ENCODE measurements at places on chromosomes 2 and 18.

GRCh38 chr2:143584936-143585335 is 455.7 kb downstream of the ARHGAP15 start:
- no peak for DNase-seq

DNA sequence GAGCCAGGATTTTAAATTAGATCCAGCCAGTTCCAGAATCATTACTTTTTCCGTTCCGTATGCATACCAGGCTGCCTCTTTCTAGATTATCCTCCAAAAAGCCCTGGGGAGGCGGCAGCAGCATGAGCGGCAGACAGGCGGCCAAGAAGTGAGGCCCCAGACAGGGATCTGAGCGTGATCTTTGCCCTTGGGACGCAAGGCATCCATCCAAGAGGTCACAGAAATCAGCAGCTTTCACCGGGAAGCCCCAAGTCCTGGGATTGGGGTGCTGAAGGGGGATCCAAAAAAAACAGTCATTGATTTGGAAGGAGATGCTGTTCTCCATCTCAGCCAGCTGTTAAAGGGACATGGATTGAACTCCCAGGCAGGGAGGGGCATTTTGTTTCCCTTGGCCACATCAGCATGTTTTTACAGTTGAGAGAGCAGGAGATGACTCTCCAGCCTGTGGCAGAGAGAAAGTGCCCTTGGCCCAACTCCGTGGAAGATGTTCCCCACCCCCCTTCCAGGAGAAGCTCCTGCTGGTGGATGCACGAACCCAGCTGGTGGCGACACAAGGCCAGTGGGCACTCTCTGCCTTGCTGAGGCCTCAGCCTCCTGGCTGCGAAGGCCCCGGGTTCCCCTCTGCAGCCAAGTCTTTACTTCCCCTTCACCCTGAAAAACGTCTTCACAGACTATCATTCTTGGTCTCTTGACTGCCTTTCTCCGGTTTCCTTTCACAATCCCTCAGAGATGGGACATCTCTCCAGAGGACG is 265.6 kb downstream of the ANAPC1 start:
- DNase-seq: no peak

- no peak for DNase-seq
Observed at GRCh38 chr2:211349031-211349430, 792.6 kb downstream of the CPS1 start.

DNA sequence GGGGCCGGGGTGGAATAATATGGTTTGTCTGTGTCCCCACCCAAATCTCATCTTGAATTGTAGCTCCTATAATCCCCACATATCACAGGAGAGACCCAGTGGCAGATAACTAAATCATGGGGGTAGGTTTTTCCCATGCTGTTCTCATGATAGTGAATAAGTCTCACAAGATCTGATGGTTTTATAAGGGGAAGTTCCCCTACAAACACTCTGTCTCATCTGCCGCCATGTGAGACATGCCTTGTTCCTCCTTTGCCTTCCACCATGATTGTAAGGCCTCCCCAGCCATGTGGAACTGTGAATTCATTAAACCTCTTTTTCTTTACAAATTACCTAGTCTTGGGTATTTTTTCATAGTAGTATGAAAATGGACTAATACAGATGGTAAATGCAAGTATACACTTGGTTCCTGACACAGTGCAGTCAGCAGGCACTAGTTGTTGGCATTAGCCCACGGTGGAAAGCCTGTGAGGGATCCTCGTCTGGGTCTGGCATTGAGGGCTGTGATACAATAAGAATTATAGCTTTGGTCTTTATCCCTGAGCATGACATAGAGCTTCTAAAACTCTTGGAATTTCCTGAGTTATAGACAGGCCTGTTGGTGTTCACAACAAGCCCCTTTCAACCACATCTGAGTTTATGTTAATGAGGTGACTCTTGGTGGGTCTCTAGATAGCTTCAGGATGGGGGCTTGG is 135.8 kb downstream of the CABLES1 start:
- DNase-seq: no peak

- no peak for DNase-seq
Observed at GRCh38 chr2:169119123-169119760, 49.9 kb downstream of the DHRS9 start.

GRCh38 chr18:50793641-50794565 is 25.9 kb downstream of the MRO start:
- DNase-seq: no peak

- DNase-seq: no peak
Observed at GRCh38 chr2:113342650-113343049, 63.9 kb upstream of the PAX8 start.

DNA sequence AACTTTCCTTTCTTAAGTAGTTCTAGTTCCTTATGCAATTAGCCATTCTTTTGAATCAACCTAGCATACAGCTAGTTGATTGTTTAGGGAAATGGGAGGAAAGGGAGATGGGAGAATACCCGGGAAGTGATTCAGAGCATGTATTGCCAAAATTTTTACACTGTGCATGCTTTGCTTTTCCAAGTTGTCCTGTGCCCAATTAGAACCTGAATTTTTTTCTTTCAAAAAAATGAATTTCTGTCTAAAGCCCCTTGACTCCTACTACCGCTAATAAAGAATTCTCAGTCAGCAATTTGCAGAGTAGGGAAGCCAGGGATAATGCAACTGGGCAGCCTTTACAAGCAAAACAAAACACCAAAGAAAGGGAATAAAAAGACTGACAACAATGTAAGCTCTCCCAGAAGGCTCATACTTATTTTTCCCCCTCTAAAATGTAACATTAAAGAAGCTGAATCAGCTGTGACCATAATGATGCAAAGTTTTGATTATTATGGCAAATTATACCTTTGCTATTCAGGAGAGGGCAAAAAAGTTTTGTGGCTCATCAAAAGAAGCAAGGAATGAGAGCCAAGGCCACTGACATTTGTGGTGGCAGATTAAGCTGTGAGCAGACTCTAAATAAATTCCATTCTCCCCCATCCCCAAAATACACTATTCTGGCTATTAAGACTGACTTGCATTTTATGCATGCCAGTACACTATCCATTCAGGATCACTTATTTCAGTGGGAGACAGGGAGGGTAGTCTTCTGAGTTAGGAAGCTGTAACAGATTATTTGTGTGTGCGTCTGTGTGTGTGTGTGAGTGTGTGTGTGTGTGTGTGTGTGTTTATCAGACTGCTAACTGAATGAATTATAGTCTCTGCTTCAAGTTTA is 174.3 kb downstream of the ERBB4 start:
- no peak for DNase-seq

DNA sequence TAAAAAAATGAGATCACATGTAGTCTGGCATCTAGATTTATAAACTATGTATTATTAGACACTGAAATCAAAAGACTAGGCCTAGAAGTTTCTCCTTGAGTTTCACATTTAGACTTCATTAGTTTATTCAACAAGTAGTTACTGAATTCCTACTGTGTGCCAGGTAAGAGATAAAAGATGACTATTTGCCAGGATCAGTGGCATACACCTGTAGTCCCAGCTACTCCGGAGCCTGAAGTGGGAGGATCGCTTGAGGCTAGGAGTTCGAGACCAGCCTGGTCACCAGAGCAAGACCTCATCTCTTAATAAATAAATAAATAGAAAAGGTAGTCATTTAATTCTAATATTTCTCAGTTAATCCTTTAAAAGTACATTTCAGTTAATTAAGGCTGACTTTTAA is 2.1 kb downstream of the FAM98A start:
- no peak for DNase-seq

GRCh38 chr2:40028792-40029488 is 249.9 kb upstream of the THUMPD2 start:
- DNase-seq: no peak

GRCh38 chr18:14941256-14941655 is 193.3 kb downstream of the ANKRD30B start:
- DNase-seq: no peak

DNA sequence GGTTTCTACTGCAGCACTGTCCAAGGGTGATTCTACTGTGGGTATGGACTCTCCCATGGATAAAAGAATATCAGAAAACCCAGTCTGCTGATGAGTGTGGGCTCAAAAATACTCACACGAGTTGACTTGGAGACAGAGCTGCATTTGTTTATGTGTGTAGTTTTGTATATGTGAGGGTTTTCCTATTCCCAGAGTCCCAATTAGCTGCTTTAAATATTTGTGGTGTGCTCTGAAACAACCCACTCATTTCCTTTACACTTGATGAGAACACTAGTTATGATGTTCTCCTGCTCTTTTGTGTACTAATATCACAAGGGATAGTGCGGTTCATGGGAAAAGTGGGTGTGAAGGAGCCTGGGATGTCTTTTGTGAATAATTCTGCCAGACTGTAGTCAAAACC is 337.3 kb downstream of the PLCL1 start:
- no peak for DNase-seq

DNA sequence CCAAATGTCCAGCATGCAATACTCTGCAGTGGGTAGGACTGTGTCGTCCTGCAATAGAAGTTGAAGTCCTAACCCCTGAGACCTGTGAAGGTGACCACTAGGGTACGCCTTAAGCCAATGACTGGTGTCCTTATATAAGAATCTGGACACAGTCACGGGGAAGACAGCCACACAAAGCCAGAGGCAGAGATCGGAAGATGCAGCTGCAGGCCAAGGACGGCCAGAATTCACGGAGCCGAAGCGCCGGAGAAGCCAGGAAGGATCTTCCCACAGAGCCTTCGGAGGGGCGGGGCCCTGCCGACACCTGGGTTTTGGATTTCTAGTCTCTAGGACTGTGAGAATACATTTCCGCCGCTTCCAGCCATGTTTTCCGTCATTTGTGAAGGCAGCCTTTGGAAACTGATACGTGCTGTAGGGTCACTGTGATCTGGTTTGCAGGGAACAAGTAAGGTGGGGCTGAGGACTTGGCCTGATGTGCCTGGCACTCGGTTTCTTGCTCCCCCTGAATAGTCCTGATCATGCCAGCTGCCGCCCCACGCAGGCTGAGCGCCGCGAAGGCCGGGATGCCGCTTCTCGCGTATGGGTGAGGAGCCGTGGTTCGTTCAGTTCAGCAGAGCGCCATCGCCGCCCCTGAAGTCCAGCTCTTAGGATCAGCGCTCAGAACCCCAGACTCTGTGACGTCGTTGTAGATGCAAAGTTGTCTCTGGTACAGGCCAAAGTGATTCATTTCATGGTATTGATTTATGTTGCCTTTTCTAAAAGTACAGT is 38.7 kb downstream of the PTGR3 start:
- no peak for DNase-seq

DNA sequence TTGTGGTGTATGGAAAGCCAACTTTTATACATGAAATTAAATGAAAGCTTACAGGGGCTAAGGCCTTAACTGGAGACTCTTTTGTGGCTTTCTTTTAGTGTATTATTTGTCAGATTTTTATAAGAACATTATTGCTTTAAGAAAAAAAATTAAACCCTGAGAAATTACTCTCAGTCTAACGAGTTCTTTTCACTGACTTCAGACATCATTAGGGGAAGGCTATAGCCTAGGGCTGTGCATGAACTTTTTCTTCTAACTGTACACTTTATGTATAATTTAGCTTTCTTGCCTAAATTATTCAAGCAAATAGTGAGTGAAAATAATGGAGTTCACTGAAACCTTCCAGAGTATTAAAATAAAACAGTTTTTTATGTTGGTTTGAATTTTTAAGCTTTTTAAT is 151.1 kb upstream of the MEIS1 start:
- no peak for DNase-seq

- no peak for DNase-seq
Observed at GRCh38 chr18:7191736-7192135, 39.2 kb upstream of the LRRC30 start.

GRCh38 chr2:232723027-232723426 is 25.9 kb downstream of the GIGYF2 start:
- DNase-seq: no peak

DNA sequence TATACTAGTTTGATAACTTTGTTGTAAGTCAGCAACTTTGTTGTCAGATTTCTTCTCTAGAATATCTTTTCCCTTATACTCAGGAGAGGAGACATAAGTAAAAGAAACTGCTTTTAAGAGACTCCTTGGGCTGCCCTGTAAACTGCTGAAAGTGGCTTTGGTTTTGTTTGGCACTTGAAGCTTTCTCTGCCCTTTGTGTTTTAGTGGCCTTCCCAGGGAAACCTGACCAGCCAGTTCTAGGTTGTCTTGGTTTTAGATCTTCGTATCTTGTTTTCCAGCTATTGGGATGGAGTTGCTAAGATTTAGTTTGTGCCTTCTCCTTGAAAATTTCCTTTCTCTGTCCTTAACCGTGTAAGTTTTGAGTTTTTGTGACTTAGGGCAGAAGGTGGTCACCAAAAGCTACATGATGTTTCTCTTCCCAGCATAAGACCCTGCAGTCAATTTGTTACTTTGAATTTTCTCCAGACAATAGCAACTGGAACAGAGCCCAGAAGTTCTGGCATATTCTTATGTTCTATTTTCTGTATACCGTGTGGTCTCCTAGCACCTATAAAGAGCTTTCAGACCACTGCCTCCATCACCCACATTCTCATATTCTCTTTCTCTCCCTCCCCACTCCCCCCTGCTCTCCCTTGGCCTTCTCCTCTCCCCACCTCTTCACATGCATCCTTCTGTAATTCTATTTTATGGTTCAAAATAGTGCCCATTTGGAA is 81.1 kb downstream of the BOLA3 start:
- no peak for DNase-seq

GRCh38 chr2:177692783-177693269 is 300.3 kb downstream of the AGPS start:
- no peak for DNase-seq

Measured in stimulated activated CD8-positive, alpha-beta memory T cell treated with anti-CD3 and anti-CD28 coated beads, Interleukin-7, amount 100 ng/mL, for 1 hour (primary cell).